ENCODE measurements at places on chromosomes 12 and 14. TPM values are rescaled to one million over a fixed set of nuclear protein-coding genes. Genes with fewer than 3 reads are reported as not detected.

DNA sequence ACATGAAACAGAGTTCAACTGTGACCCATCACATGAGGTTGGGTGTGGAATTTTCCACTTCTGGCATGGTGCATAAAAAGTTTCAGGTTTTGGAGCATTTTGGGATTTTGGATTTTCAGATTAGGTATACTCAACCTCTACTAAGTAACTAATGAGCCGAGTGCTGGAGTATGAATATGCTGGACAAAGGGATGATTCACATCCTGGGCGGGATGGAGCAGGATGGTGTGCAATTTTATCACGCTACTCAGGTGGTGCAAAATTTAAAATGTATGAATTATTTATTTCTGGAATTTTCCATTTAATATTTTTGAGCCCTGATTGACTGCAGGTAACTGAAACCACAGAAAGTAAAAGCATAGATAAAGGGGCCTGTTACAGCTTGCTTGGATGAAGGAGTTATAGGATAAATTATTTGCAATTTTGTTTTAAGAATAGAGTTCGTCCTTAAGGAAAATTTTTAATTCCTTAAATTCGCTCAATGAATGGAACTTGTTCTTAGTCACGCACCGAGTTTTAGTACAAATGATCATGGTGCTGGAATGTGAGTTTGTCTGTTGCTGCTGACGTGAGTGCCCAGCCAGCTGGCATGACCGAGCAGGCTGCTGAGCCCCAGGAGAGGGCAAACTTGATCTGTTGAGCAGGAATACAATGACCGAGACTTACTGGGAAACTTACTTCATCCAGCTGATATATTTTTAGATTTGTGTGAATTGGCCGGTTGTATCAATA lies 176.3 kb downstream of the ESR2 start:
- DNase-seq = peak; percentile 73

Gene GPR65
- total RNA-seq = 0.62 TPM

GRCh38 chr12:59372956-59373355 lies 222.9 kb upstream of the SLC16A7 start:
- DNase-seq = no peak

Gene FAM90A1
- 0.46 TPM for total RNA-seq

DNA sequence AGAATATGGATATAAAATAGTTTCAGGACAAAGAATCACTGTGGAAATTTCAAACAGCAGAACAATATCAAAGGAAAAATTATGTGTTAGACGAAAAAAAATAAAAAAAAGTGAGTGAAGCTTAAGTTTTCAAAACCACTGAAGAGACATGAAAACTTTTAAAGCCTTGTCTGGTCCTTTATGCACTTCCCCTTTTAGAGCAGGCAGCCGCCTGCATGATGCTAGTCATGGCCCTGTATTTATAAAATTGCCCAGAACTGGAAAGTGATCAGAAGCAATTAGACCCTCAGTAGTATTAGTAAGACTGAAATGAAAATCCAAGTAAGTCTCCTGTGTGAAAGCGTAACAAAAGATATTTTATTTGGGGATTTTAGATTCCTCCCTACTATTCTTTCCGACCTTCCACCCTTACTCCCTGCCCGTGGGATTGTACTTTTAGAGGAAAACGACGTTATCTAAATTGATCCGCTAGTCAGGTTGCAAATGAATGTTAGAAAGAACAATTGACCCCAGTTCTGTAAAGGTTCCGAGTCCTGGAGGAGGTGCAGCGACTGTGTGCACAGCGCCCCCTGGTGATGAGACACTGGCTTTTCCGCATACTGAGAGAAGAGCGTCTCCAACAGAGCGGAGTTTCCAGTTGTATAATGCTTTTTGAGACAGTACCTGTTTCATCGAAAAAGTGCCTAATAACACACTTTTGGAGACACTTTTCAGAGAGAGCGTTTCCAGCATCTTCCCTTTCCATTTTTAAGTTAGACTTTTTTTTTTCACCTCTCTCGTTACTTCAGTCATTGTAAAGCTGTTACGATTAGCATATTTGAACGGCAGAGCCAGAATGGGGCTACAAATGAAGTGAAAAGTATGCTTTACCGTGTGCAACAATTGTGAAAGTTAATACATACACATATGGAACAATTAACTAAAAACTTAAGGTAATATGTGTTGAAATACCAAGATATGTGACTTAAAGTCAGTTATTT lies 12.4 kb downstream of the MGST1 start:
- DNase-seq = peak; percentile 80

DNA sequence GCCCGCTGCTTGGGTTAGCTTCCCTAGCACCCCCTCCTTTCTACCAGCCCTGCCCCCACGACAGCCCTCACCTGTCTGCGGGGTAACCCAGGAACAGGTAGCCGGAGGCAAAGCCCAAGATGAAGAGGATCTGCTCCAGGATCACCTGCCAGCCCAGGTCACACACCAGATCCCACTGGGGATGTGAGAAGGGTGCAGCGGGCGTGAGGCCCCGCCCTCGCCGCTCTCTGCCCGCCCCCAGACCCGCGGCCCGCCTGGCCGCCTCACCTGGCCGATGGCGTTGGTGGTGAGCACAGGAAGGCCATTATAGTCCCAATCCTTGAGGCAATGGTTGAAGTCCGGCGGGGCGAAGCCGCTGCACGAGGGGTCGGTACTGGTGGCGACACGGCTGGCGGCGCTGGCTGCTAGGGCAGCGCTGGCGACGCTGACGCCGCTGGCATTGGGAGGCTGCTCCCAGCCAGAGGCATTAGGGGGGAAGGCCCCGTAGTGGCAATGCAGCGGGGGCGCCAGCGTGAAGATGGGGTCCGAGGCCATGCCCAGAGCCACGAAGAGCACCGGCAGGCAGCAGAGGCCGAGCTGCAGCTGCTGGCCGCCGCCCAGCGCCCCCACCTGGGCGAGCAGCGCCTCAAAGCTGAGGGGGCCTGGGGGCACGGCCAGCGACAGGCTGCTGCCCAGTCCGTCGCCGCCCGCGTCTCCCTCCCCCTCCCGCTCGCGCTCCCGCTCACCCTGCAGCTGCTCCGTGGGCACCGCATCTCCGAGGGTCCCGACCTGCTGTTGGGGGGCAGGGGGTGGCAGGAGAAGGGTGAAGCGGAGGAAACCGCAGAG lies 794 bp downstream of the SLC22A17 start:
- DNase-seq = peak; percentile 69

GRCh38 chr14:95577870-95578269 lies 43.0 kb downstream of the GLRX5 start:
- DNase-seq = no peak

Gene CMKLR1
- total RNA-seq = 10.6 TPM

DNA sequence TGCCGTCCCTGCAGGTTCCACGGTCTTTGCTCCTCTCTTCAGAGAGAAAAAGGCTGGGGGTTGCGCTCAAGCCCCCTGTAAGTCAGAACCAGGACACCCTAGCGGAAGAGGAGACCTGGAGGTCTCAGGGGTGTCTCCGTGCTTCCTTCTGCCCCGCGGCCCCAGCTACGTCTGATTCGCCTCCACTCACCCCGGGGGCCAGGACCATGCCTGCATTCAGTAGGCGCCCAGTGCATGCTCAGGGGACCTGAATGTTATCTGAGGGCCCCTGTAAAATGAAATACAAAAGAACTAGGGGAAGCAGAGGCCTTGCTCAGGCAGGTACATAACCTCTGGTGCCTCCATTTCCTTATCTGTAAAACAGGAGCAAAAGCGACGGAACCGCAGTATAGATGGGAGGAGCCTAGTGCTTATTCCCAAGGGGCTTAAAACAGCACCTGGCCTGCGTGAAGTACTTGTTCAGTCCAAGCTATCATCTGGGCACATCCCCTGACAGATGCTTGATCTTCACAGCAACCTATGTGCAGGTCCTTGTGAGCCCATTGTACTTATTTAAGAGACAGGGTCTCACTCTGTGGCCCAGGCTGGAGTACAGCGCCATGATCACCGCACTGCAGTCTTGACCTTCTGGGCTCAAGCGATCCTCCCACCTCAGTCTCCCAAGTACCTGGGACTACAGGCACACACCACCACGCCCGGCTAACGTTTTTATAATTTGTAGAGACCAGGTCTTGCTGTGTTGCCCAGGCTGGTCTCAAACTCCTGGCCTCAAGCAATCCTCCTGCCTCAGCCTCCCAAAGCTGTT lies 110.3 kb upstream of the NCOR2 start:
- DNase-seq = no peak

DNA sequence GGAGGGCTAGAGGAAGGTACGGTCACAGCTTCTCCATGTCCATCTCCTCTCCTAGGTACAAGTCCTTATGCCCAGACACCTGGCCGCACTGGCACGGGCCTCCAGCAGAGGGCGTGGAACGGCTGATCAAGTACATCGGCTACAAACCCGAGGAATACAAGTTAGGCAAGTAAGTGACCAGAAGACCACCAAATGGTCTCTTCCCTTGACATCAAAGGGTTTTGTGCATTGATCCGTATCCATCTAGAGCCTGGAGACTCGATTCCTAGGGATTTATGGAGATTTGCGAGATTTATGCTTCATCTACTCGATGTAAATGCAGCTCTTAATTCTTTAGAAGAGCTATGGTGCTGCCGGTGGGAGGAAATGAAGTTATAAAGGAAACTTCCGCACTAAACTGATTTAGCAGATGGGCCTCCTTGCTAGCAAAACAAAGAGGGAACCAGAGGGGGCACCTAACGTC lies 44.2 kb downstream of the KCTD10 start:
- DNase-seq = peak; percentile 92

DNA sequence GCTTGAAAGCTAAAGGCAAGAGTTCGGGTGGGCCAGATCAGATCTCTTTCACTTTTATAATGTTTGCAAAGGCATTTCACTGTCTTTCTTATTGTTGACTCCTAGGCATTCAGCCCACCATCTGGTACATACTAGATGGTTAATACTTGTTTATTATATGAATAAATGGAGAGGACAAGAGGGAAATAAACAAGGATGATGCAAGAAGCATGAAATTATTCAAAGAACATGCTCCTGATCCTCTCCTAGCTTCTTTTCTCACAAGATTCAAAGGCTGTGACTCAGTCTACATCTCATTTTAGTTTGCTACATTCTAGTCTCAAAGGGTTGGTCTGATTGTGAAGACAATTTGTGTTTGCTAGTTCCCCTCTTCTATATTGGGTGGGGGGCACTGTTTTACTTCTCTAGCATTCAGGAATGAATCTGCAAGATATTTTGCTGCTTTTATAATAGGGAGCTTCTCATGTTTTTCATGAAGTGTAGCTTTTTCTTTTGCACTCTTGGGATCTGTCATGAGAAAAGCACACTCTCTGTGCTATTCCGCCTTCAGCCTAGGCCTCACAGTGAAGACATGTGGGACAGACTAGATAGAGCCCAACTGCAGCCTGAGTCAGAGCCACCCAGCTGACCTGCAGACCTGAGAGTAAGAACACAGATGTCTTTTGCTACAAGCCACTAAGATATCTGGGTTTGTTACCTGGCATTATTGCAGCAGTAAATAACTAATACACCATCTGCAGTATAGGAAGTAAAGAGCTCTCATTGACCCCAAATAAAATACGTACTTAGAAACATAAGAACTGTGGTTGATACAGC lies 65.7 kb downstream of the PTHLH start:
- no peak for DNase-seq

DNA sequence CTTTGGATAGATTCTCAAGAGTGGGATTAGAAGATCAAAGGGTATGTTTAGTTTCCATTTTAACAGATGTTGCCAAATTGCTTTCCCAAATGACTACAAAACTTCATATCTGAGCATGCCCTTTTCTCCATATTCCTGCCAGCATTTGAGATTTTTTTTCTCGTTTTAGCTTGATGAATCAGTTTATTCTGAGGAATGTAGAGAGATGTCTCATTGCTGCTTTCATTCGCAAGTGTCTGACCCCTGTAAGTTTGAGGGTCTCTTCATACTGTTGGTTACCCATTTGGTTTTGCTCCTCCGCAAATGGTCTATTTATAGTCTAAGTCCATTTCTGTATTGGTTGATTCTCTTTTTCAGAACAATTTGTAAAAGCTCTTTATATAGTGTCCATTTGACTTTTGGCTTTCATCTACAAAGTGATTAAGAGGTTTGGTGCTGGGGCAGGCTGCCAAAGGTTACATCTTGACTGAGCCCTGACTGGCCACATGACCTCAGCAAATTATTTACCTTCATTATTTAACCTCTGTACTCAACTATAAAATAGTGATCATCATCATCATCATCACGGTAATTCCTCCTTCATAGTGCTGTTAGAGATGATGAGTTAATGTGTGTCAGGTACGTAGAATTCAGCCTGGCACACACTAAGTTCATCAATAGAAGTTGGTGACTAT lies 33.6 kb downstream of the HCAR2 start:
- no peak for DNase-seq

All from Right ventricle myocardium inferior (tissue), 1 donor.